ENCODE measurements at places on chromosomes 7 and 10.

DNA sequence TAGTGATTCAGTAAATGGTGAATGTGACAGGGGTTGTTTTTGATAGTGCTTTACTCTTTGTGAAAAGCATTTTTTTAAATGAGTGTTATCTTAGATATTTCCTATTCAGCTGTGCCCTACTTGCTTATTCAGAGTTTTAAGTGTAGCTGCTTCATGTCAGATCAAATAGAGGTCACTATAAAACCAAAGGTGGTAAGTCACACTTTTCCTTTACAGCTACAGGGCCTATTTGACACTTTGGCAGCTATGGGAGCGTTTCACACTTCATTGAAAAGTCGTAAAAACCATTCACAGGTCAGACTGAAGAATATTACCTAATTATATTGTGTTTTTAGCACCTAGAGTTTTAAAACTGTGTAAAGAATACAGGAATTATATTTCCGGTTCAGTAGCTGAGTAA is 67.3 kb downstream of the ANKIB1 start:
- no peak for DNase-seq

- no peak for DNase-seq
Measured at GRCh38 chr10:34808801-34809745, 6.0 kb downstream of the PARD3 start.

- DNase-seq, result no peak
Measured at GRCh38 chr7:10455936-10456335, 517.7 kb upstream of the PHF14 start.

- no peak for DNase-seq
Measured at GRCh38 chr7:38070718-38071117, 107.3 kb upstream of the STARD3NL start.

GRCh38 chr10:127963136-127963535 is 56.2 kb downstream of the PTPRE start:
- no peak for DNase-seq

- no peak for DNase-seq
Measured at GRCh38 chr10:125163803-125164202, 3.4 kb upstream of the CTBP2 start.

- no peak for DNase-seq
Measured at GRCh38 chr7:96017877-96018276, 245.5 kb downstream of the DYNC1I1 start.

- no peak for DNase-seq
Measured at GRCh38 chr10:20405050-20405449, 492.1 kb downstream of the NEBL start.

GRCh38 chr7:122629412-122629953 is 69.4 kb downstream of the RNF133 start:
- no peak for DNase-seq

DNA sequence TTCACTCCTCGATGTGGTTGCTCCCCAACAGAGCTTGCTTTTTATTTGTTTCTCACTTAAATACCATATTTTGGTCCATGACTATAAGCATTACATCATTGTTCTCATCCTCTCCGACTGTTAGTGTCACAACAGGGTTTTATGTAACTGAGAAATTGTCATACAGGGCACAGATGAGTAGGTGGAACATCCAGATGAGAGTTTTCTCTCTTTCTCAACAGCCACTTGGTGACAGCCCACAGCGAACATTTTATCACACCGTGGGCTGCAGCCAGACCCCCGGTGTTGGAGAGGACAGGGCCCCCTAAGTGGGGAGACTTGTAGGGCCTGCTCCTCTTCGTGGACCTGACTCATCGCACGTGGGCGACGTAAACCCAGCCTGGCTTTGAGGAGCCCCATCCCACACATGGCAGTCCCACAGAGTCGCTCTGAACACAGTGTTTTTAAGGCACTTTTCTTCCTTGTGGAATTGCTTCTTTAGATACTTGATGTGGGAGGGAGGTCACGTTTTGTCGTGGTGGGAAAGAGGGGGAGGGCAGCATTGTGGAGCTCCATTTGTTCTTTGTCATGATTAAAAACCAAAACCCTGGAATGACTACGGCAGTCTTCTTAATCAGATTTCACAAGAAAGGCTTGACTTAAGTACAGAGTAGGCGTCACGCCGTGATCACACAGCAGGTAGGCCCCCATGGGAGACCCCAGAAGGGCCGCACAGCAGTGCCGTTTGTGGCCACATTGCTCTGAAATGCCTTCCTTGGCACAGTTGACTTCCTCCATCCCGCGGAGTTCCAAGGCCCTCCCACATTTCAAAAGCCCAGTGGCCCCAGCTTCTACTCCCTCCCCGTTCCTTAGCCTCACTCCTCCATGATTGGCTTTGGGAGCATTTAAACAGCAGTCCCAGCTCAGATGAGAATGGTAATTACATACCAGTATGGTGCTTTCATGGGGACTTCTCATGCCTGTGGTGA is 220.6 kb downstream of the CCDC3 start:
- no peak for DNase-seq

- DNase-seq, result no peak
Measured at GRCh38 chr10:1653321-1653720, 84.0 kb downstream of the ADARB2 start.

DNA sequence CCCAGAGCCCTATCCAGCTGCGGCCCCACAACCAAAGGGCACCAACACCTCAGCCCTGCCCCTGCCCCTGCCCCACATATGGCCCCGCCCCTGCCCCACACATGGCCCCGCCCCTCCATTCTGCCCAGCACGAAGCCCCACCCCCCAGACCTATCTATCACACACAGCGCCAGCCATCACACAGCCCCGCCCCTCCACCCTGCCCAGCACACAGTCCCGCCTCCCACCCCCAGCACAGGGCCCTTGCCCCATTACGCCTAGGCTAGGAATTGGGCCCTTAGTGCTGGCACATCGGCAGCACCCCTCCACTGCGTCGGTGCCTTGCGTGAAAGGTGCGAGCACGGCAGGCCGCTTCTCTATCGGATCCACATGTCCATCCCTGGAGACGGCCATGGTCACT is 126.8 kb downstream of the MAD1L1 start:
- DNase-seq, result no peak

- no peak for DNase-seq
Measured at GRCh38 chr7:38833329-38833728, 75.7 kb downstream of the VPS41 start.

DNA sequence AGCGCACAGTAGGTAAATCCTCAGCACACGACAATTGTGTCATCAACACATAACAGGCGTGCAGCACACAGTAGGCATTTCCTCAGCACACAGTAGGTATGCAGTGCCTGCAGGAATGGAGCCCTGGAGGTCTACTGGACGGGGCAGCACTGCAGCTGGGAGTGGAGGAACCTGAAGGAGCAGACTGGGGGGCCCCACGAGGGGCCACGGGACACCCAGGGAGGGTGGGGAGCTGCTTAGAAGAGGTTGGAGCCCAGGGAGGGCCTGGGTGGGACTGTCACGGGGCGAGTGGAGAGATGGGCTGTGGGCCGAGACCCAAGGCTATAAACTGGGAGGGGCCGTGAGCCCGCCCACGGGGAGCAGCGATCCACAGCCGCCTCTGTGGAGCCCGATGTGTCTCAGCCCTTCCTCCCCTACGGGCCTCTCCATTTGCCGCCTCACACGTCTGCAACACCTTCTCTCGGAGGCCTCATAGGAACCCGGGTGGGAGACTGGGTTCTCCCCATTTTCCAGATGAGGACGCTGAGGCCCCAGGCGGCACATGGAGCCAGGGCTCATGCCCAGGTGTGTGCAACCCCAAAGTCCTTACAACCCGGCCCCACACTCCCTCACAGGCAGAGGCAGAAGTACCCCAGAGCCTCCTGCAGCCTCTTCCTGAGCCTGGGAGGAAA is 101.5 kb downstream of the MICALL2 start:
- DNase-seq, result no peak

DNA sequence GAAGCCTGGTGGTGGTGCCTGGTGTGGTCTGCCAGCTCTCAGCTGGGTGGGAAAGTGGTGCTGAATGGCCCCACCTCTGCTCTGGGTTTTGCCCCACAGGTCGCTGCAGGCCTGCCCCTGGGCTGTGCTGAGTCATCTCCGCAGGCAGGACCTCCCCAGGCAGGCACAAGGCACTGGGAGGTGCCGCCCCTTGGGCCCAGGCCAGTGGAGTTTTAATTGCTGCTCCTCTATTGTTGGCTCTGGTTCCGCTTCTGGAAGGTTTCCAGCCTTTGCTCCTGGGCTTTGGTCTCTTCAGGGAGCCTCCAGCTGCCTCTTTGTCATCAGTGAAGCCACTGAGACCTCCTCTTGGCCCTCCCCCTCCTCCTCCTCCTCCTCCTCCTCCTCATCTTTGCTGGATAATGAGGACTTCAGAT is 180.3 kb upstream of the GRB10 start:
- peak; percentile 2 for DNase-seq

GRCh38 chr10:71472912-71473311 is 76.2 kb downstream of the CDH23 start:
- DNase-seq, result no peak

GRCh38 chr10:131574707-131575430 is 263.3 kb upstream of the TCERG1L start:
- no peak for DNase-seq

GRCh38 chr7:69114374-69114773 is 483.9 kb upstream of the AUTS2 start:
- no peak for DNase-seq

- DNase-seq, result no peak
Measured at GRCh38 chr7:90596671-90597562, 796 bp downstream of the CDK14 start.

All from activated naive CD8-positive, alpha-beta T cell treated with anti-CD3 and anti-CD28 coated beads for 36 hours (primary cell).